CD4-positive, alpha-beta memory T cell (primary cell): ENCODE measurements at places on chromosomes 7 and 10.

DNA sequence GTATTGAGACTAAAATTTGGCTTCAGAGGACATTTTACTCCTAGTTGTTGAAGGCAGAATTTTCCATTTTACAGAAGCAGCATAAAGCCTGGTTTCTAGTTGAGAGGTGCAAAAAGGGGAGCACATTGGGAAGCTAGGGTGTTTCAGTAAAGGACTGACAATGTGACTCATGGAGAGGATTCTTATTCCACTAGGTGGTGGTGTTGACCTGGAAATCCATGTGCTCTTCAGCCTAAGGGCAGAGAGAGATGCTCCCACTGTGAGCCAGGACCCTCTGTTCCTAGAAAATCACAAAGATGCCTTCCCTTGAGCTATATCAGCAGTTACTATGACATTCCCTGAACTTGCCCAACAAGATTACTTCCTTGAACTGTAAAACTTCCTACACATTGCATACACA is 687.8 kb downstream of the IPMK start:
- no peak for DNase-seq

DNA sequence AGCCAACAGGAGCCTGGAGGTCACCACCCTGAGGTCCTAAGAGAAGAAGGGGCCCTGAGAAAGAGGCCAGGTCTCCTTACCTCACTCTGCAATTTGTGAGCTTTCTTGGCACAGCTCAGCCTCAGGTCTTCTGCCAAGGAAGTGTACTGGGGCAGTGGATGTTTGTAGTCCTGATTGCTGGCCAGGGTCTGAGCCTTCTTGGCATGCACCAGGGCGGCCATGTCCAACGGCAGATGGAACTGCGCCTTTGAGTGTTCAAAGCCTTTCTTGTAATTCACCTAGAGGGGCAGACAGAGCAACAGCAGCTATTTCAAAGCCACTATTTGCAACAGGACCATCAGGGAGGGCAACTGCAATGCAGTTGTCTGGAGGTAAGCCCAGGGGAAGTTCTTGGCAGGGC is 51.7 kb downstream of the NRAP start:
- DNase-seq, result no peak

DNA sequence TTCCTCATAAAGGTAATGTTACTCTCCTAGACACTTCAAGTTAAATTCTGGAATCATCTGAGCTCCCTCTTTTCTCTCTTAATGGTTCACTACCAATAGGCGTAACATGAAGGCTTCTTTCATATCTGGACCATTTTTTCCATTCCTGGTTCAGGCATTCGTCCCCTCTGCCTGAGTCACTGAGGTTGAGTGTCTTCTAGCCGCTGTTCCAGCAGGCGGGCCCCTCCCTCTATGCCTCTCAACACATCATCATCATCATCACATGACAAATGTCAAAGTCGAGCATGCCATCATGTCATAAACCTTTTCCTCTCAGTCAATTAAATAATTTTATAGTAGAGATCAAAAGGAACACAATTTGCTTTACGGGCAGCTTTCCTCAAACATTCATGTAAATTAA is 168.9 kb upstream of the ASAH2 start:
- DNase-seq, result no peak

DNA sequence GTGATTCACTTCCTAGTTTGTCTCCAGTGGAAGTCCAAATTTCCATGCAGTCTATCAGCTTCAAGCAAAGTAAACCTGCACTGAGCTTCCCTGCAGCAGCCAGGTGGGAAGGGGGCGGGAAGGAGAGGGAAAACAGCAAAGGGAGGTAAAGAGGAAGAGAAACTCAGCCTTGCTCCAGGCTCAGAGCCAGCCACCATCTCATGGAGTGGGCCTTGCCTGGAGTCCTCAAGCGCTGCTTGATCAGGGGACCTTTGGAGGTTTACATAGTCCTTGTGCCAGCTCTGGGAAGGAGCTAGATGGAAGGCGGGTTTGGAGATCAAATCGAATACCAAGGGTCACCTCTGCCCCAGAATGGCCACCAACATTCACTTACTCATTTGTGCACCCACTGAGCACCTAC is 7.4 kb downstream of the CRTAC1 start:
- DNase-seq, result no peak

DNA sequence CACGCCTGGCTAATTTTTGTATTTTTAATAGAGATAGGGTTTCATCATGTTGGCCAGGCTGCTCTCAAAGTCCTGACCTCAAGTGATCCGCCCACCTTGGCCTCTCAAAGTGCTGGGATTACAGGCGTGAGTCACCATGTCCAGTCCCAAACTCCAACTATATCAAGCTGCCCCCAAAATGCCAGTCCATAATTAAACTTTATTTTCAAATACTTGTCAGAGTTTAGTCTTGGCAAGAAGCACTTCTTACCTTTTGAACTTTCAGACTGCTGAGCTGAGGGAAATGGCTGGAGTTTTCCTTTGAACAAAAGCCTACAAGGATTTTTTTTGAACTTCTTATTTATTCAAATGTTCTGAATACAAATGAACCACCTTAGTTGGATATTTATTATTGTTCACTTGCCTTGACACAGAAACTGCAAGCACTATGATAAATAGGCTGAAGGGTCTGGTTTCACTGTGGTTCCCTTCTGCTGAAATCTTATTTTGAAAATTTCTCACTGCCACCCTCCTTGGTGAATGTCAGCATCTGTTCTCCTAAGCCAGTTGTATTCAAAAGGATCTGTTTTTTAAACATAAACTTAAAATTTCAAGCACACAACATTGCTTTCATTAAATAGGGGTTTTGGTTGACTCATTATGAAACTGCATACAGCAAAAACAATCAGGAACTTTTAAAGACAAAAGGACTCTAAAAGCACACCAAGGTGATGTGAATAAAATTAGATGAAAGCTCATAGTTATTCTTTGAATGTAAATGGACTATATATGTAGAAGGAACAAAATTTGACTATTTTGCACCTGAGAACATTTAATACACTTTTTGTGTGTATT is 101.7 kb upstream of the SLC26A5 start:
- no peak for DNase-seq

DNA sequence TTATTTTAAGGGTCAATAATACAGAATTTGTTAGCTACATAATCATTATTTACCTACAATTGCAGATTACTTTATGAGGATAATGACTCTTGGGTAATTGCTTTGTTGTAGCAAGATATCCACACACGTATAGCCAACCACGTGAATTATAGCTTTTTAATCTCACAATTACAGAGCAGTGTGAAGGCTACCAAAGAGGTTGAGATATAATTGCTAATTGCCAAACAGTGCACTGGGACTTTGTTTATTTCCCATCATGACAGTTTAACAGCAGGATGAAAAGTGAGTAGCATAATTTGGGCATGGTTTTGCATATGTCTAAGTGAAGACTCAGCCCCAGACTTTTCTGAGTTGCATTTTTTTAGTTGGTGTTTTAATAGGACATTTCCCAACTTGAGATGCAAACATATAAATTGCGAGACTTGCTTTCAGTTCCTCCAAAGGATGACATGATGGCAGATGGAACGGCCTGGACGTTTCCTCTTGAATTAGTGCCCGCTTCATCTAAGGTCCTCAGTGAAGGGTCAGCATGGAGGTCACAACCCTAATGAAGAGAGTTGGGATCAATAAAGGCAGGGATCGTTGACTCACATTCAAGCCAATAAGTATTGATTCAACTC is 180.7 kb upstream of the GPR26 start:
- DNase-seq, result no peak
